ENCODE measurements at places on chromosomes 12 and 14.

- DNase-seq = no peak
These were observed 217.4 kb downstream of the CRADD start for GRCh38 chr12:93894391-93895088.

DNA sequence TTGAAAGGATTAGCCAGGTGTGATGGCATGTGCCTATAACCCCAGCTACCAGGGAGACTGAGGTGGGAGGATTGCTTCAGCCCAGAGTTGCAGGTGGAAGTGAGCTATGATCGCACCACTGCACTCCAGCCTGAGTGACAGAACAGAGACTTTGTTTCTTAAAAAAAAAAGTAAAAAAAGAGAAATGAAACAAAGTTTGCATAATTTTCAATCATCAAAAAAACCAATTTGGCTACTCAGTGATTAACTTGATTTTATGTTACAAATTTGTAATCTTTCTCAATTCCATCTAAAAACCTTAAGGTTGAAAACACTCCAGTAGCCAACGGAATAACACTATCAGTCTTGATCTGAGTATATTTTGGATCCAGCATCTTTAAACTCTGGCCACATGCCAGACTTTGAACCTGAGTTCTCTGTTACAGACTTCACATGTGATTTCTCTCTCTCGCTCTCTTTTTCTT lies 12.6 kb upstream of the DENND5B start:
- no peak for DNase-seq

GRCh38 chr14:92022036-92022435 lies 17.8 kb downstream of the TRIP11 start:
- no peak for DNase-seq

- DNase-seq = no peak
These were observed 152.5 kb downstream of the C12orf75 start for GRCh38 chr12:105482951-105483350.

DNA sequence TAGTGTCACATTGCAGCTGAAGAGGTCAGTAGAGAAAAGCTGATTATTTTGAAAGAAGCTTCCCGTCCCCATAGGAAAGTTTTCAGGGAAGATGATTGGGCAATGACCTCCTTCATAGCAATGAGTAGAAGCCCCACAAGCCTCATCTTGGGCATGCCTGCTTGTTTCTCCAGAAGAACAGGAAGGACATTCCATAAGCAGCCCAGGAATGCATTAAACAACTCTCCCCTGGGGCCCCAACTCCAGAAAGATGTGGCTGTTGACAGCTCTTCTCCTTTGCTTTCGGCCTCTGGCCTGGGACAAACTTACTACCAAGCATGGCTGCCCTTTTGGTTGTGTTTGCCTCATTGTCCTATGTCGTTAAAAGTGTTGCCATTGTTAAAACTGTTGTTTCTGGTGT lies 5.7 kb upstream of the VDR start:
- no peak for DNase-seq

DNA sequence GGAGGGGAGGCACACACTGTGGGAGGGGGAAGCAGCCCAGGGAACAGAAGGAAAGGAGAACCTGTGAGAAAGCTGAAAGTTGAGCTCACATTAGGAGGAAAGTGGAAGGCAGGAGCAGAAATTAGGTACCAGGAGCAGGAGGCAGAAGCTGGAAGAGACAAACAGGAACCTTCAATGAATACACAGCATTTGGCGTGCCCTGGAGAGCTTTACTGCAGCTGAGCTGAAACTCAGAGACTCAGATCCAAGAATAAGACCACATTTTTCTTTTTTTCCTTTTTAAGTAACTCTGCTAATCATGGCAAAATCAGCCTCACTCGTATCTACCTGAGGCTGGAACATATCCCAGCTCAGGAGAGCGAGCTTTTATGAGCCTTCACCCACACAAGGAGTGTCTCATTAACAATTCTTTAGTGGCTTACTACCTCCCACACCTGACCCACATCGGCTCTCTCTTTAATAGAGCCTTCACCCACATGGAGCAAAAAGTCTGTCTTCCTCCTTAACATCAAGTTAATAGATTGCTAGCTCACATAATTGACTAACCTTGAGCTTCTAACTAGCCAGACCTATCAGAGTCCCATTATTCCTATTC lies 18.2 kb upstream of the CERS5 start:
- no peak for DNase-seq

- peak; percentile 71 for DNase-seq
These were observed 73.0 kb downstream of the IQSEC3 start for GRCh38 chr12:139585-139984.

GRCh38 chr14:94501588-94502516 lies 7.4 kb downstream of the SERPINA12 start:
- no peak for DNase-seq

GRCh38 chr14:74240794-74241651 lies 1.8 kb downstream of the VSX2 start:
- no peak for DNase-seq

DNA sequence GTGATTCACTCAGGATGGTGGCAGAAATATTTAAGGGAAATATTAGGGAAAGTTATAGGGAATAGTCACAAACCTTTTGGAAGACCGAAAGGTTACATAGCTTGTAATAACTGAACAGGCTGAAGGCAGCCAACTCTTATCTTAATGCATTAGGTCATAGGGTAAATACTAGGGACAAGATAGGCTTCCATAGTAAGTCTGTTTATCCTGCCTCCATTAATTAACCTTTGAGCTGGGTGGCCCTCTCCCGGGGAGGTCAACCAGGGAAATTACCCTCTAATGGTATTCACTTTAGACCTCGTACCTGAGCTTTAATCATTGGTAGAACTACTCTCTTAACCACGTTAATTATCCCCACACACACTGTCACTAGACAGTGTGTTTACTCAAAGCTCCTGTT lies 981.8 kb downstream of the SLC16A7 start:
- DNase-seq = no peak

- no peak for DNase-seq
These were observed 40.9 kb downstream of the TMEM30B start for GRCh38 chr14:61240206-61240605.

GRCh38 chr12:121423682-121424623 lies 24.0 kb downstream of the RNF34 start:
- no peak for DNase-seq

DNA sequence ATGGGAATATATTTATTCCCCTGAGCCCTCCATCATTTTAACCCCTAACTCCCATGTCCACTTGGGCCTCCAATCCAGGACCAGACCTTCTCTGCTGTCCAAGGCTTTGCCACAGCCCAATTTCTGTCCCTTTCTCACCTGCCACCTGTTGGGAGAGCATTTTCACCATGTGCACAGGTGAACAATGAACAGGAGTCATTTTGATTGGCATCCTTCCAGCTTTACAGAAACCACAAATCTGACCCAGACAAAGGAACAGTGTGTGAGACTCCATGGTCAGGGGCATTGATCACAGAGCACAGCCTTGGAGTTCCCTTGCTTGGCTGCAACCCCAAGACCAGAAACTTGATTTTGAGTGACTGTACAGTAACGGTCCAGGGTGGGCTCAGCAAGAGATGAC lies 91.9 kb downstream of the CRACR2A start:
- no peak for DNase-seq

GRCh38 chr12:24960222-24960855 lies 11.4 kb upstream of the BCAT1 start:
- DNase-seq = peak; percentile 49

GRCh38 chr12:89529738-89530137 lies 3.9 kb upstream of the POC1B start:
- no peak for DNase-seq

GRCh38 chr14:79971330-79971729 lies 240.0 kb downstream of the DIO2 start:
- no peak for DNase-seq

DNA sequence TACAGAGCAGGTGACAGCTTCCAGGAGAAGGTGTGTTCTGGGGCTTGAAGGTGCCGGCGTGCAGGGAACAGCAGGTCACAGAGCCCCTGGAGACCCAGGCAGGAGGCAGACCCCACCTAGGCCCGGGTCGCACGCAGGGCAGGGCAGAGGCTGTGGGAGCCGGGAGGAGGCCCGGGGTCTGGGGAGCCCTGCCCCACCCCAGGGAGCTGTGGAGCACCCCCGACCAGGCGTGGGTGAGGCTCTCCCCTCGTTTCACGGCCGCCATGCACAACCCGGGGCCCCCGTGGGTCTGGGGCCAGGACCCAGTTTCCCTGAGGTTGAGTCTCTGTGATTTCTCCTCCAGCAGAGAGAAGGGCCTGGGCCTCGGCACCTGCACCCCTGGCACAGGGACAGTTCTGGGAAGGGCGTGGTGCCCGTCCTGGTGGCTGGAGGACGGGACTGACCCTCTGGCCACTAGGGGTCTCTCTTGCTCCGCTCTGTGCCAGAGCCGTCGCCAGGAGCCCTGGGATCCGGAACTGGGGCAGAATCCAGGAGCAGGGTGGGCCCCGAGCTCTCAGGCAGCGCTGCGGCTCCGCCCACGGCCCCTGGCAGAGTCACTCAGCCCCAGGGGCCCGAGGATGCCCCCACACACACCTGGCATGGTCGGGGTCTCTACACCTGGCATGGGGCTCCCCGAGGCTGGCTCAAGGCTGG lies 75.2 kb upstream of the FBRSL1 start:
- peak; percentile 88 for DNase-seq

GRCh38 chr14:52220924-52221811 lies 46.3 kb upstream of the PTGDR start:
- DNase-seq = no peak

- no peak for DNase-seq
These were observed 100.1 kb upstream of the DIO3 start for GRCh38 chr14:101460986-101461750.

- DNase-seq = no peak
These were observed 85.7 kb downstream of the DUSP16 start for GRCh38 chr12:12476857-12477531.

DNA sequence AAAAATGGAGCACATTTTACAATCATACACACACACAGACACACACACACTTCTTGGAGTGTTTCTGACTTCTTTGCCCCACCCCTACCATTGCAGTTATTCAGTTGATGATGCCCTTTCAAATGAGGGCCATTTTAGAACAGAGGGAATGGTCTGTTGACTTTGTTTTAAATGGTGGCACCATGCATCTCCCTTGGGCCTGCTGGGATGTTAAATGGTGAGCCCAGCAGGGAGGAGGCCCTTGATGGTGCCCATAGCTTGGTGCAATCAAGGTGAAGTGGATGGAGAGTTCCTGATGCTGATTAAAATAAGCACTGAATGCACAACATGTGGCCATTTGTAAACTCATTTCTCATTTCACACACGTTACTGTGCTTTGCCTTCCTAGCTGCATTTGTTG lies 13.3 kb downstream of the C12orf75 start:
- DNase-seq = no peak

GRCh38 chr12:119129827-119130434 lies 48.8 kb upstream of the HSPB8 start:
- no peak for DNase-seq

- DNase-seq = no peak
These were observed 95.7 kb downstream of the RFLNA start for GRCh38 chr12:124390442-124391097.

DNA sequence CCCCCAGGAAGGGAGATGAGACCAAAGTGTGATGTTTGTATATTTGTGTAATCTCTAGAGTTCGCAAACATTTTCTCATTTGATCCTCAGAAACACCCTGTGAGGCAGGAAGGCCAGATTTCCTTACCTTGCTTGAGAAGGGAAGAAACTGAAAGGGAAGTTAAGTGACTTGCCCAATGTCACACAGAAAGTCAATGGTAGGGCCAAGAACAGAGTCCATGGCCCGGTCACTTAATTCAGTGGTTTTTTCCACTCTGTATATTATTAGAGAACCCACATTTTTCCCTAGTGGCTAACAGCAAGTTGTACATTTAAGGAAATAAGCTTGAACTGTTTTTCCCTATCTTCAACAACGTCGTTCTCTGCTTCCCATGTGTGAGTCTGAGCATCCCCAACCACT lies 25.6 kb upstream of the CHPT1 start:
- DNase-seq = no peak

GRCh38 chr14:24693353-24693737 lies 59.4 kb upstream of the GZMB start:
- no peak for DNase-seq

- DNase-seq = no peak
These were observed 56.0 kb downstream of the PPP2R5C start for GRCh38 chr14:101817501-101818001.

DNA sequence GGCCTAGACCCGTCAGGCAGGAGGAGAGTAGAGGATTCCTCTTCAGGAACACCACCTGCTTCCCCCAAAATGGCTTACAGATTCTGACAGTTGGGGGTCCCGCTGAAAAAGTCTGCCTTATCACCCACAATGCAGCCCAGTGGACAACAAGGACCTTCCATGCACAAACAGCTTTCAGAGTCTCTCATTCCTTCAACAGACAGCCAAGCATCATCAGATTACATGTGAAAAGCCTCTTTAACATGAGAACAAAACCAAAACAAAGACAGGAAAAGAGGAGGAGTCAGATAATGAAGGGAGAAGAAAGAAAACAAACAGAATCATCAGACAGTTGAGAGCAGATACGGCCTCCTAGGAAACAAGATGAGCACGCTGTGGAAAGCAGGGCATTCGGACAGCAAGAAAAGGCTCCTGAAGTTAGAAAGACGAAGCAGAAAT lies 18.3 kb downstream of the KCTD10 start:
- DNase-seq = no peak

DNA sequence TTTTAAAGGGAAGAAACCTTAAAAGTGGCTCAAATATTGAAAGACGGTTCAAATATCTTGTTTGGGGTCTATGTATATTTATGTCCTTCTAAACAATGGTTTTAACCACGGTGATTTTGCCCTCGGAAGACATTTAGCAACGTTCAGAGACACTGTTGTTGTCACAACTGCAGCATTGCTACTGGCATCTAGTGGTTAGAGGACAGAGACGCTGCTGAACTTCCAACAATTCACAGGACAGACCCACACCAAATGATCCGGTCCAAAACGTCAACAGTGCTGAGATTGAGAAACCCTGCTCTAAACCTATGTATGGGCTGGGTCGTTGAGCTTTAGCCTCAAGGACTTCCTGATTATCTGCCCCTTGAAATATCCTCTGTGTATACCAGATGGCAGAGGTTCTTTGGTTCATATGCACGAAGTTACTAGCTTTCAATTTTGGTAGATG lies 1.7 kb downstream of the ANGEL1 start:
- peak; percentile 21 for DNase-seq

All from WERI-Rb-1 (cell line).